ENCODE measurements at places on chromosomes 7 and 10.

DNA sequence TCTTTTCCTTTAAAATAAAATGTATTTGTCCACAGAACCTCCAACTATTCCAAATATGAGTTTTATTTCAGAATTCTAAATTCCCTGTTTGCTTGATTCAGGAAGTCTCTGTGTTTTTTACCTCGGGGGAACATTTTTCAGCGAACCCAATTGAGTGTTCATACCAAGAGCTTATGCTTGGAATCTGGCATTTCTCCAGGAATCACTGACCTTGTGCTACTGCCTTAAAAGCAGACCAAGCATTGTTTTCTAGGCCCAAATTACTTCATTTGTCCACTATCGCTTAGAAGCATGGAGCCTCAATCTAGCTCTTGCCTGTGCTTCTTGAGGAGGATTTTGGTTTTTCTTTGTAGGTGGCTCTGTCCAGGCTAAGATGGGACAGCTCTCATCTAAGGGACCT is 59.4 kb downstream of the EBLN1 start:
- DNase-seq: no peak

DNA sequence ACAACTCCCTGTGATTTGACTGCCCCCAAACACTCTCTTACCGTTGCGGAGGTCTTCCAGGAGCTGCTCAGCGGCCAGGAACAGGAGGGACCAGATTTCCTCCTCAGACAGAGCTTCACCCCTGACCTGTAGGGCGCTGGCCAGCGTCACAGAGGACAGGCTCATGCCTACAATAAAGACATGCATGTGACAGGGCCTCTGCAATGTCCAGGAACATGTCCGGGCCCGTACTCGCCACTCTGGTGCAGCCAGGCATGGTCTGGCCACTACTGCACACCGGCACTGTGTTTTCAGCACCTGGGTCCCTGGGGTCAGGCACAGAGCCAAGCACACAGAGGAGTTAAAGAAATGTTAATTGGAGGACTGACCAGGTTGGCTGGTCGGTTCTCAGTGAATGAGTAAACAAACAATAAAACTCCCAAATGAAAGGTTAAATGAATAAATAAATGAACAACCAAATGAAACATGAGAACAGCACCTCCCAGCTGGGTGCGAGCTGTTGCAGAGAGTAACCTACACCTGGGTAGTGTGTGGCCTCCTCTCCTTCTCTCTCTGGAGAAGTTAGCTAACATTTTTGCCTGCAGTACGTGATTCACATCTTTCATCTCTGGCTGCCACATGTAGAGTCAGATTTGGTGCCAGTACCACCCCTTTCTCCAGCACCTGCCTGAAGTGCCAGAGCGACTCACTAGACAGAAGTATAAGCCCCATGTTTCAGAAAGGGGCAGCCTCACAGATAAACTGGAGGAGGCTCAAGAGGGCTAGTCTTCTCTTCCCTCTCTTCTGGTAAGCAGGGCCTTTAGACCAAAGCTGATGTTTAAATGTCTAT is 22.8 kb downstream of the FRMPD2 start:
- DNase-seq: no peak

DNA sequence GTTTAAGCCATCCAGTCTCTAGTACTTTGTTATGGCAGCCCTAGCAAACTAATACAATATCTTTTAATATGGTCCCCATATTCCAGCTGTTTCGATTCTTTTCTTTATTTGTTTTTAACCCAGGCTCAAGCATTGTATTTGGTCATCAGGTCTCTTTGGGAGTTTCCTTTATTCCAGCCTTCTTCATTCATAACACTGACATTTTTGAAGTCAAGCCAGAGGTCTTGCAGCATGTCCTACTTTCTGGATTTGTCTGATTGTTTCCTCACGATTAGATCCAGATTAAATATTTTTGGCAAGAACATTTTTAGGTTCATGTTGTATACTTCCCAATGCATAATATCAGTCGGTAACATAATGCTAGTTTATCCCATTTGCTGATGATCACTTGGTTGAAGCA is 11.8 kb downstream of the SLC25A13 start:
- no peak for DNase-seq

GRCh38 chr10:59668096-59668495 is 41.6 kb downstream of the SLC16A9 start:
- no peak for DNase-seq

DNA sequence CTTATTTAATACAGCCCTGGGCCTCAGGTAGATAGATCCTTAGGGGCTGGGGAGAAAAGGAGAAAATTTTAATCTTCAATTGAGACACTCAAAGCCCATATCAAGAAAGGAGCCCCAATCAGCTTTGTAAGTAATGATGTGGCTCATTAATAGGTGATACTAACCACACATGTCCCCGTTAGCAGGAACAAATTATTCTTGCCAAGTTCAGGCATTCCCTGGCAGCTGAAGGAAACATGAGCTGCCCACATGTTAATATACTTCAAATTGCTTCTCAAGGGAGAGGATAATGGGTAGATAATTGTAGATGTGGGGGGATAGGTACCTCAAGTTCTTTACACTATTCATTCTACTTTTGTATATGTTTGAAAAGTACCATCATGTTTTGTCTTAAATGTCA is 14.5 kb downstream of the IFIT5 start:
- no peak for DNase-seq

DNA sequence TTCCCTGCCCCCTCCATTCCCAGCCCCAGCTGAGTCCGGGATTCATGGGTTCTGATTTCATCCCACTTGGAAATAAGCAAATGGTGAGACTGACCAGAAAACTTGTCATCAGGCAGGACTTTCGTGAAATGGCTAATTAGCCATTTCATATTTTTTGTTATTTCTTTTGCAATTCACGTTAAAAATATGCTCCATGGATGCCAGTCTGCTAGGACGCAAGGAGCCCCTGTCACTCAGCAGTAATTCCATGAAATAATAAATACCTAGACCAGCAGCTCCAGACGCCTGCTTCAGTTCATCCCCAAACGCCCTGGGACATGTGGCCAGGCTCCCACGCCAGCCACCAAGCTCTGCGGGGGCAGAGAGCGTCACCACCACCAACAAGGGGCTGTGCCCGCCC is 111.0 kb downstream of the TRIL start:
- no peak for DNase-seq

GRCh38 chr10:95552679-95553342 is 8.4 kb downstream of the SORBS1 start:
- DNase-seq: no peak

DNA sequence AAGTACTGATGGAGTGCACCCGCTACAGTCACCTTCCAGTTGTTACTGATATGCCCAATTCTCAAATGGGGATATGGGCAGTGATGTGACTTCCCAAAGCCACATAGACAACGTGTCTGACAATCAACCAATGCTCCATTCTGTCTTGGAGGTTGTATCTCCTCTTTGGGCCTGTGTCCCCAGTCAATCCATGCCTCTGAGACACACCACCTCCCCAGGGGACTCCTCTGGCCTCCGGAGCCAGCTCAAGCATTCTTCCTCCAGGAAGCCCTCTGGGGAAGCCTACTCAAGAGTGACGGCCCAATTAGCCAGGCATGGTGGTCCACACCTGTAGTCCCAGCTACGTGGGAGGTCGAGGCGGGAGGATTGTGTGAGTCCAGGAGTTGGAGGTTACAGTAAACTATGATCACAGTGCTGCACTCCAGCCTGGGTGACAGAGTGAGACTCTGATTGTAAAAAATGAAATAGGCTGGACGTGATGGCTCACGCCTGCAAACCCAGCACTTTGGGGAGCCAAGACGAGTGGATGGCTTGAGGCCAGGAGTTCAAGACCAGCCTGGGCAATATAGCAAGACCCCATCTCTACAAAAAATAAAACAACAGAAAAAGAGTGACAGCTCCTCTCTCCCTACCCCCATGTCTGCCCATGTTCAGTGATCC is 99.5 kb upstream of the TNRC18 start:
- DNase-seq: peak; percentile 28

GRCh38 chr10:15220445-15220844 is 52.0 kb upstream of the NMT2 start:
- no peak for DNase-seq

DNA sequence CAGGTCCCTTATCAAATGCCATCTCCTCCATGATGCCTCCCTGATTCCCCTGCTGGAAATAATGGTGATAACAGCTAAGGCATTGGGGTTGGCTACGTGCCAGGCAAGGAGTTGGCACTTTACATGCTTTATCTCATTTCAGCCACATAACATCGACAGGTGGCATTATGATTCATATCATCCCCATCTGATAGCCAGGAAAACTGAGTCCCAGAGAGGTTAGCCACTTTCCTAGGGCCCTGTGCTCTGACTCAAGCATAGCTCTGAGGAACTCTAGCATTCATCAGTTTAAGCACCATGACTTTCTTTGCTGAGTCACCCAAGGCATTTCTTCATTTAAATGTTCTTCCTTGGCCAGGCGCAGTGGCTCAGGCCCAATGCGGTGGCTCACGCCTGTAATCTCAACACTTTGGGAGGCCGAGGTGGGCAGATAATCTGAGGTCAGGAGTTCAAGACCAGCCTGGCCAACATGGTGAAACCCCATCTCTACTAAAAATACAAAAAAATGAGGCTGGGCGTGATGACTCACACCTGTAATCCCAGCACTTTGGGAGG is 6.6 kb downstream of the LEP start:
- peak; percentile 38 for DNase-seq

DNA sequence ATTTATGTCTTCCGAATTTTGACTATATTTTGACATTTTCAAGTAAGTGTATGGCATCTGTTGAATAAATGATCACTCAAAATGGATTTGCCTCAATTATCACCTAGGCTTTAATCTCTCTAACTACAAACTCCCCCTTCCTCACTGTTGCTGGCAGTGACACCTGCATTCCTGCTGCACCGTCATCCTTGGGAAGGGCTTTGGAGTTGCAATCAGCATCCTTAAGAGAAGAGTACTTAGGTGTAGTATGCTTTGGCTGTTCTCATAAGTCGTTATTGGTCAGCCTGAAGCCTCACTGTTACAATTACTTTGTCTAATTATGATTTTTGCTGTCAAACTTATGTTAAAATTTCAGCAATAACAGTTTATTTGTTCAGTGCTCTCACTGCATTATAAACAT is 415.0 kb downstream of the NRG3 start:
- no peak for DNase-seq

DNA sequence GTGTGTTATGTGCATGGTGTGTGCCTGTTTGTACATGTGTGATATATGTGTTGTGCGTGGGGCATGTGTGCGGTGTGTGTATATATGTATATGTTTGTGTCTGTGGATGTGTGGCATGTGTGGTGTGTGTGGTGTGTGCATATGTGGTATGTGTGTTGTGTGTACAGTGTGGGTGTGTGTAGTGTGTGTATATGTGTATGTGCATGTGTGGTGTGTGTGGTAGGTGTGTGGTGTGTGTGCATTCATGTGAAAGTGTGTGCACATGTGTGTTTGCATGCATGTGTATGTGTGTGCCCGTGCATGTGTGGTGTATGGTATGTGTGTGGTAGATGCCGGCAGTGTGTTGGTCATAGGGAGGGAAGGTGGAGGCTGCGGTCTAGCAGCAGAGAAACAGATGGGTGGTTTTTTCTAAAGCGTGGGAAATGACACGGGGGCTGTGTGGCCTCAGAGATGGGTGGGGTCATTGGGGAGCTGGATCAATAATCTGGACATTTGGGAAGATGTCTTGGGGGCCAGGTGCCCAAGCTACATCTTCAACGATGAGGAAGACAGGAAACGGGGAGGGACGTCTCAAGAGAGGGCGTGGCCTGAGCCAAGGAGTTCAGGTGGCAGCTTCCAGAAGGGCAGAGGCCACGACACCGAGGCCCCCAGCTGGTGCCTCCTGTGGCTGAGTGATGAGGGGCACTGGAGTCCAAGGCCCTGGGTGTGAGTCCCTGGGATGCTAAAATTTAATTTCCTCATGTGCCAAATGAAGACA is 481.3 kb downstream of the DNAJB6 start:
- DNase-seq: no peak

GRCh38 chr7:35604595-35604994 is 90.3 kb downstream of the HERPUD2 start:
- no peak for DNase-seq

DNA sequence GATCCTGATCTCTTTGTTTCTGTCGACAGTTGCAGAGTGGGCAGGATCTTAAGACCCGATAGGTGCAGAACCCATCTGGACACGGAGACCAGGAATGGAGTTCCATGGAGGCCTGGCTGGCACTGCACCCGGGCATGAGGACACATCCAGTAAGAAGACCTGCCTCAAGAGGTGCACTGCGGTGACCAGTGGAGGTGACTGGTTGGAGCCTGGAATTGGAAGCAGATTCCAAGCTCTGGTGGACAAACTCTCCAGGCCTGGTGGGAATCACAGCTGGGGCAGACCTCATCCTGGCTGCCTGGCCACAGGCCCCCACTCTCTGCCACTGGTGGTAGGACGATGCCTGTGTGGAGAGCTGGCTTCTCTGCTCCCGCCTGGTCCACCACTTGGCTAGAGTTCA is 31.0 kb downstream of the ZNF775 start:
- DNase-seq: no peak

DNA sequence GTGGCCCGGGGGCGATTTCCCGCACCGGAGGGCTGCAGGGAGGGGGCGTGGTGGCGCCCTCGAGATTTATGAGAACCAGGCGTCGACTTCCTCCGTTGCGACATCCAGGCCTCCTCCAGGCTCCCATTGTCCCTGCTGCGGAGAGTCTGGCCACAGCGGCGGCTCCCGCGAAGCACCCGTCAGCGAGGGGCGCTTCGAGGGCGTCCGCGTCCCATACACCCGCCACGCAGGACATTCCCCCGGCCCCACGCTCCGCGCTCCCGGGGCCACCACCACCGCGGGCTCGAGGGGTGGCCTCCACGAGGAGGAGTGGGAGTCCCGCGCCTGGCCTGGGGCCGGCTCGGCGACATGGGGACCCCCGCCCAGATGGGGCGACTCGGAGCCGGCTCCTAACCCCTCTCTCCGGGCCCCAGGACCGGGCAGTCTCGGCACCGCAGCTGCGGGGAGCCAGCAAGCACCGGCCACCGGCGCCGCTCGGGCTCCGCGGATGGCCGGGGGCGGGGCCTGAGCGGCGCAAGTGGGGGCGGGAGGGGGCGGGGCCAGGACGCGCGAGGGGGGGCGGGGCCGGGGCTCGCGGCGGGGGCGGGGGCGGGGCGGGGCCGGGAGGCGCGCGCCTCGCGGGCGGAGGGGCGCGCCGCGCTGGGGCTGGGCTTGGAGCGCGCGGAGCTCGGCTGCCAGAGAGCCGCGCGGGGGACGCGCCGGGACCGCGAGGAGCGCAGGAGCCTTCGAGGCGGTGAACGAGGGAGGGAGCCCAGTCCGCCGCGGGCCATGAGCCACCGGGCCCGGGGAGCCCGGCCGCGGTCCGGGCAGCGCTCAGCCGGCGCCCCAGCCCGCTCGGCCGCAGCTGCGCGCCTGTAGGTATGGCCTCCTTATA is at the start of gene SH2B2:
Gene SH2B2 (plus strand): TSS at position 632 of the 874 bp plus-strand sequence. CDS start 13,683 bp downstream, outside the sequence.
- DNase-seq: peak; percentile 76

GRCh38 chr10:51079331-51079730 is 5.0 kb downstream of the PRKG1 start:
- no peak for DNase-seq
